Ovary (tissue), 10 donors: ENCODE measurements at places on chromosomes 11 and 22. TPM values are rescaled to one million over a fixed set of nuclear protein-coding genes. Genes with fewer than 3 reads are reported as not detected.
A peak's percentile ranks its signal among the peaks of the same experiment; 100 is the strongest.

GRCh38 chr22:27997538-27997937 lies 78.5 kb upstream of the PITPNB start:
- no peak for DNase-seq

DNA sequence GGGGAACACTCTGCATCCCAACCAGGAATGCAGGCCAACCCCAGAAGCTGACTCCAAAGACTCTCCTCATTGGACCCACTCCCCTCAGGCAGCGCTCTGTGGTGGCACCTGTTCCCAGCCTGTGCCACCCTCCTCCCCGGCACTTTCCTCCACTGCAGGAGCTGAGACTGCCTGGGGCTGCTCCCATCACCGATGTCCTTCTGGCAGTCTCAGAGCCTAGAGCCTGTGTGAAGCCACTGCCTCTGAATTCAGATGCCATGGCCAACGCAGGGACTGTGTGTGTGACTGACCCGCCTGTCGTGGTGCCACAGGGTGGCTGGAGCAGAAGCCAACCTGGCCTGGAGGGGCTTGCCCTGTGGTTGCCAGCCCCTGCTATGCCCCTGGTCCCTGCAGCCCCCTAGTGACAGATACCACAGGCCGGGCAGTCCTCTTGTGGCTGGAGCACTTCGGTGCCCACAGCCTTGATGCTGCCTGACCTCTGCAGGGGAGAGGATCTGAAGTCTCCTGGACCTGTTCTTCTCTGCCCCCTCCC lies 43.2 kb downstream of the TBX1 start:
- no peak for DNase-seq

EFCAB6 gene
- 1.00 TPM for polyA plus RNA-seq

KRTAP5-8 gene
- not detected for polyA plus RNA-seq

C11orf87 gene
- polyA plus RNA-seq: not detected

FREY1 gene
- polyA plus RNA-seq: 0.23 TPM

GRCh38 chr22:39622881-39623367 lies 52.4 kb downstream of the CACNA1I start:
- peak; percentile 48 for DNase-seq

CDC45 gene
- 0.46 TPM for polyA plus RNA-seq

DNA sequence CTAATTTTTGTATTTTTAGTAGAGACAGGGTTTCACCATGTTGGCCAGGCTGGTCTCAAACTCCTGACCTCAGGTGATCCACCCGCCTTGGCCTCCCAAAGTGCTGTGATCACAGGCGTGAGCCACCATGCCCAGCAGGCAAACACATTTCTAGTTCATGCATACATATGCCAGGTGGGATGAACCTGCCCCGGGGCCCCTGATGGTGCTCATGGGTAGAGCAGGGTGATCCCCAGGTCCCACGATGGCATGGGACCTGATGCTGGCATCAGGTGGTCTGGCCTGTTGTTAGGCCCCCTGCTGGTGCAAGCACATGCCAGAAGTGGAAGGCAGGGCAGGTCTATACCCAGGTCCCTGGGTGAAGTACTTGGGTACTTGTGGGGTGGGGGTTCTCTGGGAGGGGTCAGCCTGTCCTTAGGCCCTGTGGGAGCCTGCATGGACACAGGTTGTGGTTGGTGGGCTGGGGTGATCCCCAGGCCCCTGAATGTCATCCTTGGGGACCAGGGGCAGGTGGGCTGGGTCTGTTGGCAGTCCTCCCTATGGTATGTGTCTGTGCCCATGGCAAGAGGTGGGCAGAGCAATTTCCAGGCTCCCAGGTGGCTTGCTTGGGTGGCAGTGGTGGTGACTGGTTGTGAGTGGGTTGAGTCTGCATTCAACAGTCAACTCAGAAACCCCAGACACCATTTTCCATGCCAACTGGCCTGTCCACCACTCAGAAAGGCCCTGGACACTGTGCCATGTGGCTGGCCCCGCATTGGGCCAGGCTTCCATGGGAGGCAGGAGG lies 9.6 kb upstream of the RGL4 start:
- no peak for DNase-seq
